Caco-2 (cell line): ENCODE measurements at places on chromosomes 1 and 21.

DNA sequence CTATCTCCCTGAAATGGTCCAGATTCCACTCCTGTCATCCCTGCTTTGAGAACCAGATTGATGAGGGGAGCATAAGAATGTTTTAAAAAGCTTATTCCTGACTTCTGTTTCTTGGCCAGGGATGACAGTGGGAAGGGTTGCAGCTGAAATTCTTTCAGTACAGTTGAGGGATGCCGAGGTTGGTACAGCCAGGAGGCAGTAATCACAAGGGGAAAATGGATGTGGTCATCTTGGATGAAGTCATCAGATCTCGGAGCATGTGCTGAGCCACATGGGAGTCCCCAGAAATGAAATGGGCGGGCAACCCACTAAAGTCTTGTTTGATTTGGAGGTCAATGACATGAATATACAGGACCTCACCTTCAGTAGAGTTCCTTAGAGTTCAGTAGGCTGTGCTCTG, 18.7 kb upstream of the PLA2G2E start:
- DNase-seq = no peak

DNA sequence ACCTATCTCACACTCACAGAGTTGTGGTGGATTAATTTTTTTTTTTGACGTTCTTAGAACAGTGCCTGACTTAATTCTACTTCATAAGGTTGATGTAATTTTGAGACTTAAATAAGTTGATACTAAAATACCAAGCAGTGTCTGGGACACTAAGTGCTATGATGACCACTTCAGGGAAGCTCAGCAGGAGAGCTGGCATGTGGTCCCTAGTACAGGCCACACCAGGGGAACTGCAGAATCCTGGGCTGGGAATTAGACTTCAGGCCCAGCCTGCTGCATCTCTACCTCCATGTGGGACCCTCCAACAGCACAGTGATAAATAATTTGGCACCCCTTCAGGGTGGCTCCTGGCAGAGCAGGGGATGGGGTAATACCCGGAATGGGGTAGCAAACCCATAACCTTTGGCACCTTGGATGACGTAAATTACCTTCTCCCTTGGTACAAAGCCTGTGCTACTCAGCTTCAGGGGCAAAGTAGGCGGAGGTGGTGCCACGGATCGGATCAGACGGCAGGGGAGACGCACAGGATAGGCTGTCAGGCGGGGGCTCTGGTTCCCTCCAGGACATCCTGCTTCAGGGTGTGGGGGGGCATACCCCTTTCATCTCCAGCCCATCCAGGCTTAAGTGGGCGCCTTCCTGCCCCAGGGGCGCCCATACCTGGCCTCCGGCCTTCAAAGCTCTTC, 4.8 kb downstream of the MFSD2A start:
- DNase-seq = no peak

DNA sequence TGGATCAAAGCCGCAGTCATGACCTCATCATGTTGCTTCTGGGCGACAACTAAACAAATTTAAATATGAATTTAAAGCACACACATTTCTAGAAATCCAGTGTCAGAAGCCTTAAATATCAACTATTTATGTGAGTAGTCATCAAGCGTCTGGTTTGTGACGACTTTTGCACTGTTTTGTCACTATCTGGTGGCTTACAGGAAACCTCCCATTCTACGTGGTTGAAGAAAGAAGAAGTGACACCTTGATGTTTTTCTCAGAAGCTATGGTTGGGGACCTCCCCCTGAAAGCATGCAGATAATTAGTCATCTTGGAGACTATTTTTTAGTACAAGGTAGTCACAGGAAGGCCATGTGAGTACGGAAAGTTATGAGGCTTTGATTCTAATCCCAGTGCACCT, 58.5 kb downstream of the TENT5C start:
- no peak for DNase-seq

GRCh38 chr1:243834130-243834529, 15.9 kb downstream of the AKT3 start:
- DNase-seq = no peak

- DNase-seq = no peak
Measured at GRCh38 chr1:203722909-203723308, 42.1 kb upstream of the LAX1 start.

GRCh38 chr1:178121883-178122282, 28.0 kb downstream of the RASAL2 start:
- no peak for DNase-seq
